Activated T-helper 2 cell treated with anti-CD3 and anti-CD28 coated beads, Interferon-gamma antibody, Interleukin-2, Interleukin-4, amounts not matched to agents 10 μg/mL and 5 μg/mL and 100 μg/mL, durations not matched to agents 14 hours and 24 hours and 36 hours (primary cell): ENCODE measurements at places on chromosomes 2 and 18. TPM values are rescaled to one million over a fixed set of nuclear protein-coding genes. Genes with fewer than 3 reads are reported as not detected.

The ATP6V1C2 gene
- total RNA-seq, result 0.07 TPM in 1 of 2 replicates, not detected in the other

The ST8SIA3 gene
- total RNA-seq, result not detected in 2 replicates

DNA sequence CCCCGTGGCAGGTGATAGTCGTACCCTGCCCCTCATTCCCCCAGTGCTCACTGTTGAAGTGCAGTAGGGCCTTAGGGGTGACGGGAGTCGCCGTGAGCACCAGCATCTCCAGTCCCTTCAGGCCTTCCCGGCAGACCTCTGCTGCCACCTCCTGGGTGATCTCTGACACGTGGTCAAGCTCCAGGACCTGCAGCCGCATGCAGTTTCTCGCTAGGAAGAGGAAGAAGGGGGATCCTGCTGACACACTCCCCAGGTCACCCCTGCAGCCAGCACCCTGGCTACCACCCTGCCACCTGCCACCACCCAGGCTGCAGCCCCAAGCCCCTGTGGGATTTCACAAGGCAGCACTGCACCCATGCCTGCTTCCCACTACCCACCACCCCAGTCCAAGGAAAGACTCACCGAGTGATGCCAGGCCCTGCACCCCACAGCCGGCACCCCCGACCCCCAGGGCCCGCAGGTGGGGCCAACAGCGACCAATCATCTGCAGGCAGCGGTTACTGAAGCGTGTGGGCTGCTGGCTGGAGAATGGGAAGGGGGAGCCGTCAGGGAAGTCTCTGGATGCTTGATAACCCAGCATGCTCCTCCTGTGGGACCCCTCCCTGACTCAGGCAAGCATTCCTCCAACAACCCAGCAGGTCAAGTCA, 23.8 kb downstream of the FBXO41 start:
- no peak overlapping the region for H3K27ac ChIP-seq
- no peak overlapping the region for H3K4me3 ChIP-seq
- H3K36me3 ChIP-seq, result peaks cover 21% of the 10 kb centered on the region
- no peaks in the 10 kb centered on the region for H3K4me1 ChIP-seq

The ALPP gene
- total RNA-seq, result not detected in 2 replicates

DNA sequence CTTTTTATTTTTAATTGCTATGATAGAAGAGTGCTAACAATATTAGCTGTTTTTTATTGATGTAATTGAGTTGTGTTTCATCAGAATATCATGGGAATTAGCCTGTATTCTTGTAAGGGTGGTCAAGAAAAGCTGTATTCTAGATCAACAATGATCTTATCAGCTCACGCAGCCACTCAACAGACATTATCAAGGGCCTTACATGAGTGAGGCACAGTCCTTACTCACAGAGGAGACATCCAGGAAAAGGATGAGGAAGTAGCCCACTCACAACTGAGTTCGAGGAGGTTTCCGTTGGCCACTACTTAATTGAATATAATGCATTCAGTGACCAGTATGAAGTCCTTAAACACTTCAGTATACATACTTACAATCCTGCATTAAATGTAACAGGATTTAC, 152.5 kb downstream of the AFF3 start:
- H3K4me1 ChIP-seq, result no peaks in the 10 kb centered on the region
- H3K27ac ChIP-seq, result no peak overlapping the region
- H3K4me3 ChIP-seq, result no peak overlapping the region
- peaks cover 4% of the 10 kb centered on the region for H3K27me3 ChIP-seq
